ENCODE measurements at places on chromosomes 3 and 15. TPM values are rescaled to one million over a fixed set of nuclear protein-coding genes. Genes with fewer than 3 reads are reported as not detected.

P3H2 gene
- total RNA-seq = 82.2 TPM

SLC6A1 gene
- not detected for total RNA-seq

ACTR8 gene
- 26.2 TPM for total RNA-seq

RARB gene
- not detected for total RNA-seq

DPPA4 gene
- 0.26 TPM for total RNA-seq

C3orf38 gene
- total RNA-seq = 14.3 TPM

FES gene
- 0.64 TPM for total RNA-seq

GALNT15 gene
- 0.10 TPM for total RNA-seq

GRCh38 chr3:126293370-126294082 lies 63.7 kb downstream of the KLF15 start:
- peaks cover 11% of the 10 kb centered on the region for H3K27me3 ChIP-seq
- H3K27ac ChIP-seq = no peak overlapping the region
- H3K4me3 ChIP-seq = no peak overlapping the region

GRCh38 chr15:47870956-47871625 lies 153.8 kb downstream of the SEMA6D start:
- H3K27me3 ChIP-seq = no peaks in the 10 kb centered on the region
- H3K36me3 ChIP-seq = no peaks in the 10 kb centered on the region
- no peaks in the 10 kb centered on the region for H3K4me1 ChIP-seq
- no peak overlapping the region for H3K27ac ChIP-seq
- no peak overlapping the region for H3K4me3 ChIP-seq
- no peak for DNase-seq

DNA sequence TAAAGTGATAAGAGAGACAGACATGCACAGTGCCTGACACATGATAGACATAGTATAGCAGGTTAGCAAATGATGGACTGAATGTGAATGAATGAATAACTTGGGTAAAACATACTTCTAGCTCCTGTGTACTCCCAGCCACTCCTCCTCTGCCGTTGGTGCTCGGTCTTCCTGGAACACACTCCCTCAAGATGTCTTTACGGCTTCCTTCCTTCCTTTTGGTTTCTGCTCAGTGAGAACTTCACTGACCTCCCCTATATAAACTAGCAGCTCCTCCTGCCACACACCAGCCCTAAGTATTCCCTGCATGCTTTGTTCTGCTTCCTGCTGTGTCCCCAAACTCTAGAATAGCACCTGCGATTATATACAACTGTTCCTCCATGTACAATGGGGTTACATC lies 50.2 kb downstream of the RAD54L2 start:
- no peak overlapping the region for H3K4me3 ChIP-seq
- no peaks in the 10 kb centered on the region for H3K36me3 ChIP-seq
- no peaks in the 10 kb centered on the region for H3K27me3 ChIP-seq
- no peak overlapping the region for H3K27ac ChIP-seq
- DNase-seq = no peak
- no peaks in the 10 kb centered on the region for H3K4me1 ChIP-seq

DNA sequence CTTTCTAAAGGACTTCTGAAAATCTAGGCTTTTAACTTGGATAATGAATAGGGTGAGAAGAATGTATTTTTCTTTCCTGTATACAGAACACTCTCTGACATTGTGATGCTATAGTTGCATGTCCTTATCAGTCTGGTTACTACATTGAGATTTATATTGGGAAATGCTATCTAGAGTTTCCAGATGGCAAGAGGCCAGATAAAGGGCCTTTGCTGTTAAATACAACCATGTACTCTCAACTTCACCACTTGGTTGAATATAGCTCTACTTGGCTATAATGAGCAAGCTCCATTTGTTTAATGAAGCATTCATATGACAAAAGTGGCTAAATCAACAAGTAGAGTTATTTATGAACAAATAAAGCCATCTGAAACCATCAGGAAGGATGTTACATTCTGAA lies 91.0 kb downstream of the IGSF11 start:
- H3K27ac ChIP-seq = no peak overlapping the region
- no peaks in the 10 kb centered on the region for H3K4me1 ChIP-seq
- H3K36me3 ChIP-seq = no peaks in the 10 kb centered on the region

DNA sequence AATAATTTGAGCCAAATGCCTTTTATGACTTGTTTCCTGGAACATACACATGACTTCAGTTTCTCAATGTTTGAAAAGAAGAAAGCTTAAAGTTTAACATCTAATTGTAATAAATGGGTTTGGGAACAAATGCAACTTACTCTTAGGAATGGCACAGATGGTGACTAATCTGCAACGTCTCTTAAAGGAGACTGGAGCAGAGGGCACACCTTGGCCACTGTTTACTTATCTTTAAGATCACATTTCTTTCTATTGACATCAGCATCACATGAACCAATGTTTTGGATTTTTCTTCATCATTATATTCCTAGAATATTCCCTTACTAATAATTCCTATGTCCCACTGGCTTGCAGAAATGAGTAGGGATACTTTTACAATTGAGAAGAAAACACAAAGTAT lies 229.5 kb downstream of the CHL1 start:
- DNase-seq = no peak
- no peaks in the 10 kb centered on the region for H3K36me3 ChIP-seq
- no peak overlapping the region for H3K4me3 ChIP-seq
- no peak overlapping the region for H3K27ac ChIP-seq
- no peaks in the 10 kb centered on the region for H3K27me3 ChIP-seq
- H3K4me1 ChIP-seq = no peaks in the 10 kb centered on the region

GRCh38 chr15:79436037-79436780 lies 4.1 kb downstream of the MINAR1 start:
- no peaks in the 10 kb centered on the region for H3K4me1 ChIP-seq
- no peaks in the 10 kb centered on the region for H3K36me3 ChIP-seq
- H3K27me3 ChIP-seq = peaks cover 15% of the 10 kb centered on the region
- H3K4me3 ChIP-seq = no peak overlapping the region

DNA sequence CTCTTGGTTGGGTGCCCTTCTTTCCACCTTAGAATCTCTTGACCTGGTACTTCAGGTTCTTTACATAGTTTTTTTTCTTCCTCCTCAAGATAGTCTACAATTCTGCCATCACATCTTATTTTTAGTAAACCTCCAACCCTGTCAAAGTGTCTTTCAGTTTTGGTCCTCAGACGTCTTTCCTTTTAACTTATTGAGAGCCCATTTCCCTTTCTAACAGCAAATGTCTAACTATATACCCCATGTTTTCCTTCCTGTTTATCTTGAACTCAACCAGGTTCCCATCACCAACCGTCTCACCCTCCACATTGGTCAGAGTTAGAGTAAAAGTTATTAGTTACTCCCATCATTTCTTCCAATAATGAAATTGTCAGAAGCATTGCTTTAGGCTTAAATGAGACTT lies 10.4 kb downstream of the KBTBD12 start:
- H3K27me3 ChIP-seq = peaks cover 51% of the 10 kb centered on the region
- H3K27ac ChIP-seq = no peak overlapping the region
- no peak overlapping the region for H3K4me3 ChIP-seq

- no peaks in the 10 kb centered on the region for H3K27me3 ChIP-seq
- no peak for DNase-seq
- H3K27ac ChIP-seq = no peak overlapping the region
- no peak overlapping the region for H3K4me3 ChIP-seq
These were observed 310.6 kb upstream of the LRRFIP2 start for GRCh38 chr3:37484884-37485559.

GRCh38 chr15:76961268-76962011 lies 29.9 kb downstream of the RCN2 start:
- DNase-seq = no peak
- no peaks in the 10 kb centered on the region for H3K4me1 ChIP-seq
- no peak overlapping the region for H3K27ac ChIP-seq
- no peaks in the 10 kb centered on the region for H3K36me3 ChIP-seq
- H3K27me3 ChIP-seq = peaks cover 3% of the 10 kb centered on the region

- DNase-seq = no peak
- H3K36me3 ChIP-seq = no peaks in the 10 kb centered on the region
- no peak overlapping the region for H3K4me3 ChIP-seq
- no peaks in the 10 kb centered on the region for H3K27me3 ChIP-seq
- H3K27ac ChIP-seq = no peak overlapping the region
These were observed 3.2 kb downstream of the GBE1 start for GRCh38 chr3:81758275-81758674.

DNA sequence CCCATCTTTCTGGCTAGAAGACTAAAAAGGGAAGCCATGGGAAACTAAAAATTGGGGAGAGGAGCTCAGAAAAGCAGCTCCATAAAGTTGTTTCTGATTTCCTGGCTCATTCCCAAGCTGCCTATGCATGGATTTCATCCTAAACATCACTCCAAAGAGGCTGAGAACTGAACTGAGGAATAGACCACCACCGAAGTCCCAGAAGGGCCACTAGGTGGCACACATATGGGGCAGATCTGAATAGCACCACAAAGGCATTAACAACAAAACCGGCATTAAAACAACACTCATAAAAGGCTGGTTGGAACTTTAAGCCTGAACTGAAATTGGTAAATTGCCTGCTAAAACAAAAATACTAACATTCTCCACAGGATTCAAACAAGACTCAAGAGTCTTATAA lies 106.3 kb downstream of the PLD1 start:
- H3K27ac ChIP-seq = no peak overlapping the region
- no peaks in the 10 kb centered on the region for H3K4me1 ChIP-seq
- no peaks in the 10 kb centered on the region for H3K27me3 ChIP-seq
- DNase-seq = no peak
- no peaks in the 10 kb centered on the region for H3K36me3 ChIP-seq
- H3K4me3 ChIP-seq = no peak overlapping the region

DNA sequence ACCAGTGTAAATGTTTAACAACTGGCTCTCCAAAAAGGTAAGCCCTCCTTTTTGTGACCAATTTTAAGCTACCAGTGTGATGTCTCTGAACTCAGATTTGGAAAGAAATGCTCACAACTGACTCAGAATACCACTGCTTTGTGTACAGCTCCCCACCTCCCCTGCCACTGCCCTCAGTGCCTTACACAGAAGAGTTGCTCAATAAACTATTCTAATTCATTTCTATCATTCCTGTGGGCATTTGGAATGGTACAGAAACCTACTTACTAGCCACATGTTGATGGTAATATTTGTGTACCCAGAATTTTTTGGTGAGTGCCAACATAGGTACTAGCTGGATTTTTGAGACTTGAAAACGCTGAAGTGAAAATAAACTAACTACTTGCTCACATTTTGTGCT lies 16.0 kb downstream of the LRRN1 start:
- no peak overlapping the region for H3K27ac ChIP-seq
- H3K4me1 ChIP-seq = no peaks in the 10 kb centered on the region
- no peak for DNase-seq
- no peak overlapping the region for H3K4me3 ChIP-seq
- no peaks in the 10 kb centered on the region for H3K27me3 ChIP-seq

GRCh38 chr3:57917601-57918000 lies 90.6 kb upstream of the FLNB start:
- no peaks in the 10 kb centered on the region for H3K27me3 ChIP-seq
- no peaks in the 10 kb centered on the region for H3K4me1 ChIP-seq
- H3K27ac ChIP-seq = no peak overlapping the region
- DNase-seq = no peak
- no peak overlapping the region for H3K4me3 ChIP-seq

GRCh38 chr15:34837246-34838016 lies 42.1 kb upstream of the ACTC1 start:
- no peaks in the 10 kb centered on the region for H3K36me3 ChIP-seq
- H3K27ac ChIP-seq = no peak overlapping the region
- no peaks in the 10 kb centered on the region for H3K4me1 ChIP-seq

DNA sequence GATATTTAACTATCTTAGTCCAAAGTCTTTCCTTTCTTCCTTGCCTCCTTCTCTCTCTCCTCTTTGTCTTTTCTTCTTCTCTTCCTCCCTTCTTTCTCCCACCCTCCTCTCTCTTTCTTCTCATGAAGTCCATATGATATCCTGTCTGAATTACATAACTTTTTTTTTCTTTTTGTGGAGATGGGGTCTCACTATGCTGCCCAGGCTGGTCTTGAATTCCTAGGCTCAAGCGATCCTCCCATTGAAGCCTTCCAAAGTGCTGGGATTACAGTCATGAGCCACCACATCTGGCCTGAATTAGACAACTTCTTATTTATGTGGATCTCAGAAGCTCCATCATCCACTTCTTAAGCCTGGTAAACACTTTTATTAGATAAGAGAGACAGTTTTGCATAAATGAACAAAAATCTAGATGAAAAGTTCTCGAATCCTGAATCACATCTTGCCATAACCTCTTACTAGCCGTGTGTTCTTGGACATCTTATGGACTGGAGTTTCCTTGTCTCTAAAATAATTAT lies 206.5 kb downstream of the LPP start:
- H3K27me3 ChIP-seq = no peaks in the 10 kb centered on the region
- no peak overlapping the region for H3K4me3 ChIP-seq
- H3K36me3 ChIP-seq = no peaks in the 10 kb centered on the region
- peaks cover 4% of the 10 kb centered on the region for H3K4me1 ChIP-seq

GRCh38 chr3:27165321-27165721 lies 203.9 kb downstream of the NEK10 start:
- H3K4me1 ChIP-seq = no peaks in the 10 kb centered on the region
- no peak for DNase-seq
- H3K36me3 ChIP-seq = no peaks in the 10 kb centered on the region
- no peaks in the 10 kb centered on the region for H3K27me3 ChIP-seq

- no peaks in the 10 kb centered on the region for H3K36me3 ChIP-seq
- H3K27ac ChIP-seq = no peak overlapping the region
- H3K27me3 ChIP-seq = no peaks in the 10 kb centered on the region
- no peak for DNase-seq
- no peak overlapping the region for H3K4me3 ChIP-seq
- no peaks in the 10 kb centered on the region for H3K4me1 ChIP-seq
These were observed 11.1 kb downstream of the RAP2B start for GRCh38 chr3:153172796-153173757.

DNA sequence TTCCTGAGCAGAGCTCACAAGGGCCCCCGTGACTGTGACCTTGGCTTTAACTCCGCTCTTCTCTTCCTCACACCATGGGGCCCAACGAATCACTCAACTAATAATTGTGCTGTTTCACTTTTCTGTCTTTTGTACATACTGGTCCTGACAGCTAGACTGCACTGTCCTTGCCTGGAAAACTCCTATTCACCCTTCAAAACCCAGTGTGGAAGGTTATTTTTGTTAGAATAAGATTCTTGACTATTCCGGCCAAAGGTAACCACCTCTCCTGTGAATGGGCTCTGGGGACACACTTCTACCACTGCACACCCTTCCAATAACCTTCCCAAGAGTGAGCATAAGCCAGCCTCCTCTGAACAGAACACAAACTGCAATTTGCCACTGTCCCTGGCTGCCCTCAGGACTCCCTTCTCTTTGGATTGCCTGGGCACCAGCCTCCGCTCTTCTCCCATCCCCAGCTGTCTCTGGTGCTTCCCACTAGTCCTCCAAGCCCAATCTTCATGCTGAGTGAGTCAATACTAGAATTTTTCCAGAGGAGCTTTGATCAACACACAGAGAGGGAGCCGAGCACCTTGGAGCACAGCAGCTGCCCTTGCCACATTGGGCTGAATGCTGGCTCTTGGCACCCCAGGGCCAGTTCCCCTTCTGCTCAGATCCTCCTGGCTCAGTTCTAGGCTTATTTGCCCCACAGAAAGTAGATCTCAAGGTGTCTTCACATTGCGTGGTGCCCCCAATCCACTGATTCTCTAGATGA lies 2.1 kb downstream of the SCN5A start:
- no peaks in the 10 kb centered on the region for H3K4me1 ChIP-seq
- H3K4me3 ChIP-seq = no peak overlapping the region
- no peak overlapping the region for H3K27ac ChIP-seq
- no peak for DNase-seq
